ENCODE measurements at places on chromosomes 3 and 15. TPM values are rescaled to one million over a fixed set of nuclear protein-coding genes. Genes with fewer than 3 reads are reported as not detected.

DNA sequence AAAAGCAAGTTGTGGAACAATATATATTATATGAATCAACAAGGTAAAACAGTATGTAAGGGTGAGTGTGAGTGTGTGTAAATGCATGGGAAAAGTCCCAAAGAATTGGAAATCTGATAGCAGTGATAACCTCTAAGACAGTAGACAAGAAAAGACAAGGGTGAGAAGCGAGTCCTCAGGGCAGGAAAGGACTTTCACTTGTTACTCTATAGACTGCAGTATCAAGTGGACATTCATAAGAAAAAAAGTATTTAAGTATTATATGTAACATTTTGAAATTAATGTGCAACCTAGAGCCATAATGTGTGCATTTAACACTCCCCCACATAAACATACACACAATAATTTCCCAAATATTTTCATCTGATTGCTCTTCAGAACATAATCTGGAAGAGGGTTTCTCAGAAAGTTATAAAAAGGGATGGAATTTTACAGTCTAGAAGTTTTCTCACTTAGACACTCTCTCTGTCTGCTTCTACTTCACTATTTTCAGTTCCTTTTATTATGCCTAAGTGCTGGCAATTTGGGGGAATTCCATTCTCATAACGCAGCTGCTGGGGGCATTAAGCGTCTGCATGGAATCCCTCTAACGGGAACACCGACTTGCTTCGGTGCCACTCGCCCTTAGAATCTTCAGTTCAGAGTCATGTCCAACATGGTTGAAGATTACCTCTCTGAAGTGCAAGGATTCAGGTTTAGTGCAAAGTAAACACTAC is 50.0 kb upstream of the CDIN1 start:
- DNase-seq: no peak

DNA sequence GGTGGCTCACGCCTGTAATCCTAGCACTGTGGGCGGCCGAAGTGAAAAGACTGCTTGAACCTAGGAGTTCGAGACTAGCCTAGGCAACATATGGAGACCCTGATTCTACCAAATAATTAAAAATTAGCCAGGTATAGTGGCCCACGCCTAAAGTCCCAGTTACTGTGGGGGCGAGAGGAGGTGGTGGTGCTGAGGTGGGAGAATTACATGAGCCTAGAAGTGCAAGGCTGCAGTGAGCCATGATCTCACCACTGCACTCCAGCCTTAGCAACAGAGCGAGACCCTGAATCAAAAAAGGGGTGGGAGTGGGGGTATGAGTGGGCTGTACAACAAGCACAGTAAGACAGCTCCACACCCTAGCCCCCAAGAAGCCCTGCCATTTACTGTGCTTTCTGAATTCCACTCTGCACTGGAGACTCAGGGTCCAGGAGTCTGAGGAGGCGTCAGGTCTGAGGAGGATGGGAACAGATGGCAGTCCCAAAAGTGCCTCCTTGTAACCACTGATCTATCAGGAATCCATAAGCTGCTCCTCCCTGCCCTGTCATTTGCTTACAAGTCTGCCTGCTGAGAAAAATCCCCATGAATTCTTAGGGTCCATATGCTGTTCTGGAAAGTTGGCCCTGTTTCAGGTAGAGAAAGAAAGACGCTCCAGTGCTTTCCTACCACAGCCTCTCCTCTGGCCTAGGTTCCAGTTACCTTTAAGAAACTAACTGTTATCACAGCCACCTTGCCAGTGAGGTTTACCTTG is 171.1 kb downstream of the MAGI1 start:
- DNase-seq: no peak

GRCh38 chr3:141649871-141650270 is 88.2 kb upstream of the RNF7 start:
- DNase-seq: no peak

DNA sequence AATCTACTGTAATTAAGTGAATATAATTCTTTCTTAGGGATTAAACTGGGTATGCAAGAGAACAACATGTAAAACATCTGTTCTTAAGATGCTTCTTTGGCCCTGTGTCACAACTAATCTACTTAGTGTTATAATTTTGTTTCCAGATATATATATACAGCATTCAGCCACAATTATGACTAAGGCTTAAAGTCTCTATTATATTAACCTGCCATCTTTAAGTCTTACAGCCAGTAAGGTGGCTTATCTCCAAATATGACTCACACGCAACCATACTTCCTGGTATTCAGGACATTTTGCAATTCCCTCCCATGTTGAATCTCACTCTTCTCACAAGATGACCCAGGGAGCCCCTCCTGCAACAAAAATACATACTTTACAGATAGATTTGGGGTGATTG is 6.6 kb upstream of the KBTBD8 start:
- no peak for DNase-seq

DNA sequence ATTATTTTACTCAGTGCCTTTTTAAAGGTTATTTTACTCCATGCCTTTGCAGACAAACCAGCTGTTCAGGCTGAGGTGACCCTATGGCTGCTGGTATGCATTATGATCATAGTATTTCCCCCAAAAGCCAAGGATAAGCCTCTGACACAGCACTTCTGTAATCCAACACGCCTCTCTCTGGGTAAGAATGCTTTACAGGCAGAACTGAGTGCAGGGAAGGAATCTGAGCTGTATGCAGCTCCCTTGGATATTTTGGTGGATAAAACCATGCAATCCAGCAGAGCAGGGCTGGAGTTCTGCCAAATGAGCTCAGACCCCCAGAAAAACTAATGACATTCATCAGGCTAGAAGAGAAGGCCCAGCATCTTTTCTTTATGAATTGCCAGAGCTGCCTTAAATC is 11.7 kb upstream of the MAP1A start:
- DNase-seq: no peak

DNA sequence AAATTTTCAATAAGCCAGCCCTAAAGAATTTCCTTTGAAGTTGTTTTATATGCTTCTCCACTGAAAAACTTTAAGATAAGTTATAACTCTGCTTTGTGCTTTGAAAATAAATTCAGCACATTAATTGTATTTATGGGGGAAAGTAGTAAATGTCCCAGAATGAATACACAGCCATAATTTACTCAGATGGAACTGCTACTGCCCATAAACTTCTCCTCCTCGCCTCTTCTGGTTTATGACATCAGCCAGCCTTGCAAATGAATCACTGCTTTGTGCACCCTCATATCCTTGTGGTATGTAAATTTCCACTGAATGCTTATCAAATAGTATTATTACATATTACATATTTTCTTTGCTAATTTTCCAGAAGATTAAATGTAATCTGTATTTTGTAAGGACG is 302.0 kb downstream of the DIPK2A start:
- no peak for DNase-seq

- DNase-seq: no peak
Observed at GRCh38 chr3:141384157-141384556, 15.9 kb downstream of the ZBTB38 start.

DNA sequence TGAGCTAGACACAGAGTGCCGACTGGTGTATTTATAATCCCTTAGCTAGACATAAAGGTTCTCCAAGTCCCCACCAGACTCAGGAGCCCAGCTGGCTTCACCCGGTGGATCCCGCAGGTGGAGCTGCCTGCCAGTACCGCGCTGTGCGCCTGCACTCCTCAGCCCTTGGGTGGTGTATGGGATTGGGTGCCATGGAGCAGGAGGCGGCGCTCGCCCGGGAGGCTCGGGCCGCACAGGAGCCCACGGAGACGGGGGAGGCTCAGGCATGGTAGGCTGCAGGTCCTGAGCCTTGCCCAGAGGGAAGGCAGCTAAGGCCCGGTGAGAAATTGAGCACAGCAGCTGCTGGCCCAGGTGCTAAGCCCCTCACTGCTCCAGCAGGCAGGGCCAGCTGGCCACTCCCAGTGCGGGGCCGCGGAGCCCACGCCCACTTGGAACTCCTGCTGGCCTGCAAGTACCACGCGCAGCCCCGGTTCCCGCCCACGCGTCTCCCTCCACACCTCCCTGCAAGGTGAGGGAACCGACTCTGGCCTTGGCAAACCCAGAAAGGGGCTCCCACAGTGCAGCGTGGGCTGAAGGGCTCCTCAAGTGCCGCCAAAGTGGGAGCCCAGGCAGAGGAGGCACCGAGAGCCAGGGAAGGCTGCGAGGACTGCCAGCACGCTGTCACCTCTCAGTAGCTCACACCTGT is 109.7 kb downstream of the NSMCE3 start:
- no peak for DNase-seq

GRCh38 chr15:23690450-23690852 is 3.3 kb upstream of the NDN start:
- DNase-seq: no peak

DNA sequence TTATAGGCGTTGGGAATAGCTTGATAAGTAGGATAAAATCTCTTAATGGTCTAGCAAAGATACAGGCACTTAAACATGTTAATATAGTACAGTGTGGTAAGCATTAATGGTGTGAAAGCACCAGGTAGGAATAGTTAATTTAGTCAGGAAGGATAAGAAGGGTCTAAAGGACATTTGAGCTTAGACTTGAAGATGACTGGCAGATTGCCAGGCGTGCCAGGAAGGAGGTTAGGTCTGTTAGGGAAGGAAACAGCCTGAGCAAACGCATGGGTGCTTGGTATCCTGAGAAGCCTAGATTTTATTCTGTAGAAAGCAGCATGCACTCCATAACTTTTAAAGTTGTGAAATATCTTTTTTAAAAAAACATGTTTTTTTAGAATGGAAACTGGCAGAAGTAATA is 17.7 kb downstream of the SEC62 start:
- no peak for DNase-seq

GRCh38 chr15:73558529-73558928 is 74.7 kb downstream of the NPTN start:
- DNase-seq: no peak

DNA sequence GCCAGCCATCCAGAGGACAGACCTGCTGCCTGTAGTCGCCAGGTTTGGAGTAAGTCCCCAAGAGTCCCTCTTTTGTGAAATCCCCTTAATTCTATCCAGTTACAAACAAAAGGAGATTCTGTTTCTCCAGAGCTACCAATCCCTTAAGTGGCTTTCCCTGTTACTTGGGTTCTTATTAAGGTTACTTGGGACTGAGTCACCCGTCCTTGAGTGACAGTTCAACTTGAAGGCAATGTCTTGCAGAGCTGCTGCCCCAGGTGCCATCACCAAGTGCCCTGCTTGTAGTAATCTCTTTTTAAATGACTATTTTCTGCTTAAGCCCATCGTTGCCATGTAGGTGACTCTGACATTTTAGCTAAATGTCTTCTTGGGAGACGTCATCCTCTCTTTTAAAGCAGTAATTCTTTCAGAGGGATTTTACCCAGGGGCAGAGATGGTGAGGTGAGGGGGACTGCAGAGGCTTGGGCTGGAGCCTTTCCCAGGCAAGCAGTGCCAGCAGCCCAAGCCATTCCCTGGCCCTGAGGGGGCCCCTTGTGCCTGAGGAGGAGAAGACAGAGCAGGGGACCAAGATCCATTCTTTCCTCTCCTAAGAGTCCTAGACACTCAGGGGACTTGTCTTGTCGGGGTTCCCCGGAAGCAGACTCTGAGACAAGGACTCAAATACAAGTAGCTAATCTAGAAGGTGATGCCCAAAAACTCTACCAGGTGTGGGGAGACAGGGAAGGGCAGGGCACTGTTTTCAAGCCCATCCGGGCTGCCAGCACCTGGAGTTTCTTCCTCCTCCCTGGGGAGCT is 253.7 kb downstream of the PLCL2 start:
- no peak for DNase-seq

GRCh38 chr15:68078365-68078764 is 24.2 kb downstream of the PIAS1 start:
- no peak for DNase-seq

GRCh38 chr15:46710401-46710960 is 1006.8 kb upstream of the SEMA6D start:
- no peak for DNase-seq

DNA sequence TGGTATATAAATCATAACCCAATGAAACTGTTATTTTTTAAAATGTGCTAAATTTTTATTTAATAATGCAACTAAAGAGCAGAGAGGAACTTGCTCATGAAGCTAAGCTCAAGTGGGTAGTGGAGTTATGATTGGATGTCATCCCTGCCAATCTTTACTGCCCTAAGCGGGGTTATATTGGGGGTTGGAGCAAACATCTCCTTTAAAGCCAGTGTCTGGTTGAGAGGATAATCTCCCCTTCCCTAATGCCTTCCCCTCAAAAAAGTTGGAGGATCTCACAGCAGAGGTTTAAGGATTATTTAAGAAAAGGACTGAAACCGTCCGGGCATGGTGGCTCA is 32.1 kb upstream of the CLASP2 start:
- no peak for DNase-seq

- no peak for DNase-seq
Observed at GRCh38 chr3:140465988-140466387, 211.9 kb upstream of the TRIM42 start.

GRCh38 chr3:129289201-129289921 is 10.7 kb downstream of the HMCES start:
- no peak for DNase-seq

DNA sequence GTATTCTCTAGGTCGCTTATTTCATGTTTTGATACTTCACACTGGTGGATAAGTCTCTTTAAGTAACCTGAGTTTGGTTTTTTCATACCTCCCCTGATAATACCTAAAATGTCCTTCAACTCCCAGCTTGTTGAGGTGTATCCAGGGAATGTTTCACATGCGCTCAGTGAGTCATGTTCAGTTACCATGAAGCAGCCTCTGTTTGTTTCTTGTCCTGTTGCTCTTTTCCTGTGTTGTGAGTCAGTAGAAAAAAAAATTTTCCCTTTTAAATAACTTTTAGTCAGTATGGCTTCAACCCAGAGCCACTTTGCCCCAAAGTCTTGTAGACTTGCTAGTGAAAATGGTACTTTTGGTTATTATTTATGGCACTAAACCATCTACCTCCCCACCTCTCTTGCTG is 278.4 kb upstream of the ZPLD1 start:
- no peak for DNase-seq

DNA sequence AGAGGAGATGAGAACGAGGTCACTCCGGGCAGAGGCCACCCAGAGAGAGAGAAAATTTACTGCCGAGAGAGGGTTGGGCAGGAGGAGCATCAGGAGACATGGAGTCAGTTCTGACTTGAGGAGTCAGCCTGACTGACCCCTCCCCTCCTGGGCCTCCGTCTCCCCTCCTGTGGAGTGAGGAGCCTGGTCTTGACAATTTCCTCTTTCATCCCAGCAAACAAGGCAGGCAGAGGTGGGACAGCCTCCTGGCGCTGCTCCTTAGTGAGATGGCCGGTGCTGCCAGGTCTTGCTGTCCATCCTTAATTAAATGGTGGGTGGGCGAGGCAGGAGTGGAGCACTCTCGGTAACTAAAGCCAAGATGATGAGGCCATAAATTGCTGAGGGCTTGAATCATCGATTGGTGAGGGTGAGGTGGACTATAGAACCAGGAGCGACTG is 60.6 kb downstream of the CYP11A1 start:
- DNase-seq: no peak

STAC gene
- 0.09 TPM for total RNA-seq

LDHAL6B gene
- not detected for total RNA-seq

RLBP1 gene
- not detected for total RNA-seq

CLK3 gene
- total RNA-seq: 116 TPM

TMCO5A gene
- total RNA-seq: not detected

STRIT1 gene
- not detected for total RNA-seq

PIF1 gene
- total RNA-seq: 3.3 TPM

SUSD5 gene
- 0.05 TPM for total RNA-seq

MYO9A gene
- 39.4 TPM for total RNA-seq

All from activated B cell treated with CpG ODN at 0.5 μM for 24 hours (primary cell).